Left ventricle myocardium inferior (tissue), 1 donor: ENCODE measurements at places on chromosomes 11 and 22.

- DNase-seq = no peak
Measured at GRCh38 chr11:68431984-68432645, 28.4 kb upstream of the PPP6R3 start.

DNA sequence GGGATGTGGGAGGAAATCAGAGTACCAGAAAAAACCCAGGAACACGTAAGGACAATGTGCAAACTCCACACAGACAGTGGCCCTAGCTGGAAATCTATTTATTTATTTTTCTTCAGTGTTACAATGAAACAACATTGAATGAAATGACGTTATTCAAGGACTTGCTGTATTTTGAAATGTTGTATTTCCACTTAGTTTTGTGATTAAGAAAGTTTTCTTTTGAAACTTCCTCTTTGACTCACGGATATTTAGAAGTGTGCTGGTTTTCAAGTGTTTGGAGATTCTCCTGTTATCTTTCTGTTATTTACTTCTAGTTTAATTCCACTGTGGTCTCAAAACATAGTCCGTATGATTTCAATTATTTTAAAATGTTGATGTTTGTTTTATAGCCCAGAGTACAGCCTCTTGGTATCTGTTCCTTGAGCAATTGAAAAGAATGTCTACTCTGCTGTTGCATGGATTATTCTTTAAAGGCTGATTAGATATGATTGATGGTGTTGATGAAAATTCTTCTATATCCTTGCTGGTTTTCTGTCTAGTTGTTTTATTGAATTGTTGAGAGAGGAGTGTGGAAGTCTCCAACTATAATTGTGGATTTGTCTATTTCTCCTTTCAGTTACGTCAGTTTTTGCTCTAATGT is 141.0 kb downstream of the ARHGAP20 start:
- DNase-seq = no peak

- DNase-seq = peak; percentile 94
Measured at GRCh38 chr11:130522284-130522961, 74.0 kb downstream of the ADAMTS15 start.

DNA sequence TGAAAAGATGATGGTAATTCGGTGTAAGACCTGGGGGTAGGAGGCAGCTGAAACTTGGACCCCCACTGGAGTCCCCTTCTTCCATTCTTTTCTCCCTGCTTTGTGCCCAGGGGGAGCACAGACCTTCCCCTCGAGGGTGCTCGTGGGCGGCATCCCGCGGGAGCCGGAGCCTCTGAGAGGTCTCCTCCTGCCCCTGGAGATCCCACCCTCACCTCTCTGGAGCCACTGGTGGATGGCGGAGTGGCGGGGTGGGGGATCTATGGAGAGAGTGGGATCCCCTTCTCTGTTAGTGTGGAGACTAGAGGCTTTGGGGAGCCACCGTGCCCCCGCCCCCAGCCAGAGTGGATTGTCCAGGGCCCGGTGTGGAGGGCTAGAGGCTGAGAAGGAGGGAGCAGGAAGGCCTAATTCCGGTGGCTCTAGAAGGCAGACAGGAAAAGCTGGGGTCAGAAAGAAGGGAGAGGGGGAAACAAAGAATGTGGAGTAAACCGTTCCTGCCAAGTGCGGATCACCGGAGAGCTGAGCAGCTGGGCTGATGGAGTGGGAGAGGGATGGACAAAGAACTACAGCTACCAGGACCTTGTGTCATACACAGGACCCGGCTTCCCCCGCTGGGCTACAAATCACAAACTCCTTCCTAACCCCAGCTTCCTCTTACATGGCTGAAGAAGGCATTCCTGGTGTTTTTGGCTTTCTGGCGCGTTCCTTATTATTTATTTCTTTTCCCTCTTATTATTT is 41.9 kb downstream of the KCNJ1 start:
- no peak for DNase-seq

DNA sequence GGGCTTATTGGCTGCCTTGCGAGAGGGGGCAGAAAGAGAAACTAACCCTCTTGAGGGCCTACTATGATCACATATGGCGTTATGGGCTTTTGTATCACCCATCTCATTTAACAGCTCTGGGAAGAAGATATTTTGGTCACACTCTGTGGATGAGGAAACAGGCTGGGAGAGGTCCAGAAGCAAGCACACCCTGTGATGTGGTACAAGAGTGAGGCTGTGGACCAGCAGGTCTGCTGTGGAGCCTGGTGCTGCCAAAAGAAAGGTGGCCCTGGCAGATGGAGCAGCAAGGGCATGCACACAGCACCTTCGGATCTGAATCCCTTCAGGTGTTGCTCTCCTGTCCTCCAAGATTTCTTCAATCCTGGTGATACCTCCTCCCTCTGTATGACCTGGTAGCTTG is 64.1 kb downstream of the KCNC1 start:
- DNase-seq = no peak

GRCh38 chr11:1468002-1468401 is 18.6 kb downstream of the MOB2 start:
- no peak for DNase-seq

- no peak for DNase-seq
Measured at GRCh38 chr11:123085497-123085896, 23.6 kb upstream of the HSPA8 start.

GRCh38 chr22:33247758-33248157 is 189.6 kb upstream of the SYN3 start:
- DNase-seq = no peak
